ENCODE measurements at places on chromosomes 2 and 18.

GRCh38 chr2:5735521-5735861 is 43.3 kb downstream of the SOX11 start:
- no peaks in the 10 kb centered on the region for H3K4me1 ChIP-seq
- no peaks in the 10 kb centered on the region for H3K27me3 ChIP-seq
- no peaks in the 10 kb centered on the region for H3K36me3 ChIP-seq
- H3K27ac ChIP-seq, result no peak overlapping the region

DNA sequence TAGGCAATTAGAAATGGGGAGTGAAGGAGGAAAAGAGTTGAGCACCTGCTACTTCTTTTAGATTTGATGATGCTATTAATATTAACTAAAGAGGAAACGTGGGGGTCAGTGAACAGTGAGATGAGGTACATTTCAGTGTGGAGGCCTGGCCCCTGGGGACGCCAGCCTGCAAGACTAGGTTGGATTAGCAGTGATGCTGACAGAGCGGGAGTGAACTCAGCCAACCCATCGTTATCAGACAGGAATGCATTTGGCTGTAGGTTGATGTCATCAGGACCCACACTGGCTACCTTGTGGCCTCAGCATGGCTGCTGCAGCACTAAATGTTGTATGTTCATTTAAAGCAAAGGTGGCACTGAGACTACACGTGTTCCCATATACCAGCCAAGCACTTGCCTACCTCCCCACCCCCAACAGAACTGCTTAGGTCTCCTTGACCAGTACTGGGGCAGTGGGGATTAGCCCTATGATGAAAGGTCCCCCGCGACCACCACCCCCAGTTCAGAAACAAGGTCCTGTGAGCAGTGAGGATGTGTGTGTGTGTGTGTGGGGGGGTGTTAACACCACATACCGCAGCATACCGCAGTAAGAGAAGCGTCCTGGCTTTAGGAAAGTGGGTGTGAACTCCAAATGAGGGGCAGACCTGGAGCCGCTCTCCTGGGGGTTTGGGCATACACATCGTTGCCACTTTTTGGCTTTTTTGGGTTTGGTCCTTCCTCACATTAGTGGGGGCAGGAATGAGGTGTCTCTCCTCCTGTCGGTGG is 26.0 kb downstream of the DGKD start:
- H3K27me3 ChIP-seq, result no peaks in the 10 kb centered on the region
- no peak for DNase-seq
- H3K4me1 ChIP-seq, result peaks cover 6% of the 10 kb centered on the region
- H3K4me3 ChIP-seq, result no peak overlapping the region
- no peaks in the 10 kb centered on the region for H3K36me3 ChIP-seq

DNA sequence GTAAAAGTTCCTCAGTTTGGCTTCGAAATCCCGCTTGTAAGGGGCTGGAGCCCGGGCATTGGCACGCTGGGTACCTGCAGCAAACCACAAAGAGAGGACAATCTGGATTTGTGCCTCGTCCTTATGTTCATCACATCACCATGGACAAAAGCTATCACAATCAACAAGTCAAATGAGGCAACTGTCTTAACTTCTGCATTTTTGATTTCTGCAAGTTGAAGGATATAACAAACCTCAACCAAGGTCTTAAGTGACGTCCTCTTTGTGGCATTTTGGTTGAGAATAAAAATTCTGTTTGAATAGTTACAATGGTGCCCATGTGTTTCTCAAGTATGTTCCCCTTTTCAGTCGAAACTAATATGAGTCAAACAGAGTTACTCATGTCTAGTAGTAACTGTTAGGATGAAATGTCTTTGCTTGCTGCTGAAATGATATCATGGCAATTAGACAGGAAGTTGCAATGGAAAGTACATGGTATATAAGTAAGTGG is 70.8 kb upstream of the STK17B start:
- H3K27ac ChIP-seq, result no peak overlapping the region
- H3K4me3 ChIP-seq, result no peak overlapping the region
- H3K36me3 ChIP-seq, result no peaks in the 10 kb centered on the region
- no peaks in the 10 kb centered on the region for H3K4me1 ChIP-seq
- no peaks in the 10 kb centered on the region for H3K27me3 ChIP-seq

GRCh38 chr2:5392658-5393057 is 299.5 kb upstream of the SOX11 start:
- no peak overlapping the region for H3K4me3 ChIP-seq
- no peaks in the 10 kb centered on the region for H3K4me1 ChIP-seq
- no peak overlapping the region for H3K27ac ChIP-seq

DNA sequence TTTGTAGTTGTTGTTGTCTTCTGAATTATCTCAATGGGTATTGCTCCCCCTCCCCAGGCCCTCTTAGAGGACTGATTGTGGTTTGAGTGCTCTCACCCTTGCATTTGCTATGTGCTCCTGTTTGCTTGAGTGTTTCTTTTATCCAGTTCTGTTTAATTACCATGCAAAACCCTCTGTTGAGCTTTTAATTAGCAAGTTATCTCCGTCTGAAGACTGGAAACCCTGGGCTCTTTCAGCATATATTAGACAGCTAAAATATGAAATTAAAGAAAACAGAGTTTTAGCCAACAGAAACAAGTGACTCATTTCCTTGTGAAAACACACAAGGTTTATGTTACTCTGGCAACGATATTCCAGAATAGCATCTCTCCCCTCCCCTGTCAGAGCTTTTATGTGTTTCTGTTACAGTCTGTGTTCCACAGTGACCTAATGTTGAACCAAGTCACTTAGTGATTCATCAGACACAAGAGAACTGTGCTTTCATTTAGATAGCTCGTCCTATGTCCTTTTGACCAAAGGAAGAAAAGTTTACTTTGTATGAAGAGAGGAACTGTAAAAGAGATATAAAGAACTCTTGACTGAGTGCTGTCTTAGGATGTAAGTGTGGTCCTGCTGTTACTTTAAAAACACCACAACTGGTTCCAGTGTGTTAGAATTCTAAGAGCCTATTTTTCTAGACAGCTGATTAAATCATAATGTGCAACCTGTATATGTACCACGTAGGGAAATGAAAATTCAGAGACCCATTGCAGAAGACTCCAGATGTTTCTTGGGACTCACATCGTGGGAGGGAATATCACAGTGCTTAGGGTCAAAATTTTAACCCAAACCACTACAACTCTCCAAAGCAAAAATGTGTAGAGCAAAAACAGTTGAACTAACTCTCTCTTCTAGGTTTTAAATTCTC is 172.8 kb upstream of the RBMS1 start:
- H3K27me3 ChIP-seq, result no peaks in the 10 kb centered on the region
- no peak overlapping the region for H3K4me3 ChIP-seq
- no peaks in the 10 kb centered on the region for H3K36me3 ChIP-seq
- H3K27ac ChIP-seq, result no peak overlapping the region

DNA sequence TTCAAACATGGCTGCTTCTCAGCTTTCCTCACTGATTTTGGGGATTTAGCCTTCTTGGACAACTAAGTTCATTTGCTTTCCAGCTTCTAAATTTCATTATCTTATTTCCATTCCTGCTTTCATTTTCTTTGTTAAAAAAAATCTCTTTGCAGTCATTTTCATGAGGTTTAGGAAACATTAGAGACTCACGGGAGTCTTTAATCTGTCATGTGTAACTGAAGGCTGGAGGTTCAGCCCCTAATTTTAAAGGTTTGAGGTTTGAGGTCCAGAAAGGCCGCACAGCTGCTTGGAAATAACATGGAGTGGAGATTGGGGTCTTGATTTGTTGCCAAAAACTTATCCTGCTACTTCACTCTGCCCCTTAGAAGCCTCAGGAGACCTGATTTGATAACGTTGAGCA is 30.3 kb downstream of the PROKR1 start:
- H3K27ac ChIP-seq, result no peak overlapping the region
- no peaks in the 10 kb centered on the region for H3K27me3 ChIP-seq
- H3K36me3 ChIP-seq, result no peaks in the 10 kb centered on the region
- no peak for DNase-seq
- H3K4me3 ChIP-seq, result no peak overlapping the region
- no peaks in the 10 kb centered on the region for H3K4me1 ChIP-seq

- no peak overlapping the region for H3K27ac ChIP-seq
- peaks cover 17% of the 10 kb centered on the region for H3K4me1 ChIP-seq
- DNase-seq, result peak; percentile 63
- peak overlapping the region; percentile 95 for H3K4me3 ChIP-seq
Observed at GRCh38 chr2:232418466-232419244, 12.0 kb downstream of the ALPG start.

DNA sequence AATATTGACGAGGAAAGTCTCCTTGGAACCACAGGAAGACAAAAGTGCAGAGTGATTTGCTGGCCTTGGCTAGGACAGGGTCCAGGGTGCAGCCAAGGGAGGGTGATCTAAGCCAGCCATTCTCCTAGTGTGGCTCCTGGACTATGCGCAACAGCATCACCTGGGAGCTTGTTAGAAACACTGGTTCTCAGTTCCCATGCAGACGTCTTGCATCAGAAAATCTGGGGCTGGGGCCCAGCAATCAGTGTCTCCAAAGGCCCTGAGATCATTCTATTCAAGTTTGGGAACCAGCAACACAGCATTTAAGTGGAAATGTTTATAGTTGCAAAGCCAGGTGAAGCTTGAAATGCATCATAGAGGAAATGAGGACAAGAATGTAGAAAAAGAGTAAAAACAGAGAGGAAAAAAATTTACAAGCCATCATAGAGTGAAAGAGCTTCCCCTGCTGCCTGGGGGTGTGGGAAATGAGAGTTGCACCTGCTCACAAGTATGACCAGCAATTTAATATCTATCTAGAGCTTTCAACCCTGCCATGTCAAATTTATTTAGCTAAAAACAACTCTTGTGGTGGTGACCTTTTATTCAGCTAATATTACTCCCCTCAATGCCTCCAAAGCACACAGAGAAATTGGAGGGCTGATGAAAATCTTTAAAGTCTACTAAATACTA is 54.4 kb upstream of the SEC11C start:
- H3K27me3 ChIP-seq, result no peaks in the 10 kb centered on the region
- no peaks in the 10 kb centered on the region for H3K36me3 ChIP-seq
- H3K4me1 ChIP-seq, result no peaks in the 10 kb centered on the region

GRCh38 chr2:20609349-20609994 is 41.4 kb downstream of the HS1BP3 start:
- no peaks in the 10 kb centered on the region for H3K36me3 ChIP-seq
- no peak overlapping the region for H3K27ac ChIP-seq
- no peak for DNase-seq
- no peaks in the 10 kb centered on the region for H3K4me1 ChIP-seq
- no peaks in the 10 kb centered on the region for H3K27me3 ChIP-seq

DNA sequence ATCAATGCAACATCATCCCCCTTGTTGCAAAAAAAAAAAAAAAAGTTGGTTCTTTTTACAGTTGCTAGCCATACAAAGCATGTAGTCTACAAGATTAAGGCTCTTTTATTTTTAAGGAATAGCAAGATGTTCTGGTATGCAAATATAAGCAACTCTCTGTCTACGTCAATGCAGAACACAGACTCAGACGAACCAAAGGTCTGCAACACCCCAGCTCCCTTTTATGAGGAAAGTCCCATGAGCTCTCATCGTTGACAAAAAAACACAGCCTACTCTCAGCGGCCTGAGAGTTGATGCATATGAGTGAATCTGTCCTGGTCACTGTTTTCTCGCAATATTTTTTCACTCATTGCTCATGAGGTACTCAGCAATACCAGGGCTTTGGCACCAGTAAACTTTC is 112.9 kb downstream of the STK39 start:
- H3K36me3 ChIP-seq, result no peaks in the 10 kb centered on the region
- peaks cover 4% of the 10 kb centered on the region for H3K4me1 ChIP-seq
- no peak for DNase-seq
- no peaks in the 10 kb centered on the region for H3K27me3 ChIP-seq
- H3K27ac ChIP-seq, result no peak overlapping the region
- H3K4me3 ChIP-seq, result no peak overlapping the region

- no peak overlapping the region for H3K27ac ChIP-seq
- H3K4me3 ChIP-seq, result peak overlapping the region; percentile 73
- no peak for DNase-seq
- peaks cover 26% of the 10 kb centered on the region for H3K4me1 ChIP-seq
- peaks cover 30% of the 10 kb centered on the region for H3K27me3 ChIP-seq
- no peaks in the 10 kb centered on the region for H3K36me3 ChIP-seq
Observed at GRCh38 chr2:96537066-96537733, 648 bp downstream of the ARID5A start.

DNA sequence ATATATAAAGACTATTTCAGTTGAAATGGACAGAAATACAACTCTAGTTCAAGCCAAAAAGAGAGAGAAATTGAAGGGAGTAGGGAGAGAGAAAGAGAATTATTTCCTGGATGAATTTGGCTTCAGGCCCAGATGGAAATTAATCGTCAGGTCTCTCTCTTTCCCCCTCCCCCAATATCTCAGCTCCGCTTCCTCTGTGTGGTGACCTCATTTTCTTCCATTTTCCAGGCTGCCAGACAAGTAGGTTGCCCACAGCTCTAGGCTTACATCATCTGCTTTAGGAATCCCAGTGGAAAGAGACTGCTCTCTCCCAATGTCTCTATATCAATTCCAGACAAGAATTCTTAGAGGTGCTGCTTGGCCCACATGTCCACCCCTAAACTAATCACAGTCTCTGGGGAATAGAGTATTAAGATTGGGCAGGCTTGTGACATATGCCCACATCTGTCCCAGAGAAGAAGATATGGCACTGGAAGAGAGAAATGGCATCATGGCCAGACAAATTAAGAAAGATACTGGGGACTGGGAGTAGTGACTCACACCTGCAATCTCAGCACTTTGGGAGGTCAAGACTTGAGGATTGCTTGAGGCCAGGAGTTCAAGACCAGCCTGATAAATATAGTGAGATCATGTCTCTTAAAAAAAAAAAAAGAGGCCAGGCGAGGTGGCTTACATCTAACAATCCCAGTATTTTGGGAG is 37.2 kb upstream of the CFAP36 start:
- H3K4me3 ChIP-seq, result no peak overlapping the region
- H3K27me3 ChIP-seq, result no peaks in the 10 kb centered on the region
- H3K4me1 ChIP-seq, result peaks cover 2% of the 10 kb centered on the region
- H3K27ac ChIP-seq, result no peak overlapping the region
- H3K36me3 ChIP-seq, result no peaks in the 10 kb centered on the region

DNA sequence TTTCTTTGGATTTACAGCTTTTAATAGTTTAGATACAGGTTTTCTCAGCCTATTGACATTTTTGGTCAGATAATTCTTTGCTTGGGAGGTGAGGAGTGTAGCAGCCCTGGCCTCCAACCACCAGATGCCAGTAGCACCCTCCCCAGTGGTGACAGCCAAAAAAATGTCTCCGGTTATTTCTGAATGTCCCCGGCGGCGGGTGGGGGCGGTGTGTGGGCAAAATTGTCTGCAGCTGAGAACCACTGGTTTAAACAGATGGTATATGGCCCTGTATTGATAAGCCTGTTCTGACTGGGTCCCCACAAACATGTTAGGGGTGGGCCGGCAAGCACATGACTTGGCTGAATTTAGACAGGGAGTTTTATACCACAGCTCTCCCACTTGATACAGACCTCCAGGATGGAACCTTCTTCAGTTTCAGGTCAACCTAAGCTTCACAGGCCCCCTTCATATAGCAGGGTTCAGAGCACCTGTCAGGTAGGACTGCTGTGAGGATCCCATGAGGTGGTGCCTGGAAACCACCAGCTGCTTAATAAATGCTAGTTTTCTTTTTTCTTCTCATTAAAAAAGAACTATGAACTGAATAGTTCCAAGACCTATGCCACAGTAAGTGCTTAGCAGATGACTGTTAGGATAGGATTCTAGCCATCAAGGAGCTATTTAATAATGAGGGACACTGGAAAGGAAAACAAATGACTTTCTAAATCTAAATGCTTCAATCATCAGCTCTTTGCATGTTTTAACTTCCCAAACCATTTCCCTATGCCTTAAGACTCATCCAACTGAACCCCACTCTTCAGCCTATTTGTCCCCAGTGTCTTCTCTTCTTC is 18.1 kb downstream of the LPIN2 start:
- no peak overlapping the region for H3K27ac ChIP-seq
- H3K36me3 ChIP-seq, result no peaks in the 10 kb centered on the region
- H3K4me1 ChIP-seq, result peaks cover 2% of the 10 kb centered on the region
- H3K4me3 ChIP-seq, result no peak overlapping the region
- DNase-seq, result no peak

Measured in H1 (cell line).